ENCODE measurements at places on chromosomes 4 and X.
A peak's percentile ranks its signal among the peaks of the same experiment; 100 is the strongest.

- no peak for DNase-seq
Observed at GRCh38 chr4:168529257-168529656, 32.4 kb downstream of the PALLD start.

DNA sequence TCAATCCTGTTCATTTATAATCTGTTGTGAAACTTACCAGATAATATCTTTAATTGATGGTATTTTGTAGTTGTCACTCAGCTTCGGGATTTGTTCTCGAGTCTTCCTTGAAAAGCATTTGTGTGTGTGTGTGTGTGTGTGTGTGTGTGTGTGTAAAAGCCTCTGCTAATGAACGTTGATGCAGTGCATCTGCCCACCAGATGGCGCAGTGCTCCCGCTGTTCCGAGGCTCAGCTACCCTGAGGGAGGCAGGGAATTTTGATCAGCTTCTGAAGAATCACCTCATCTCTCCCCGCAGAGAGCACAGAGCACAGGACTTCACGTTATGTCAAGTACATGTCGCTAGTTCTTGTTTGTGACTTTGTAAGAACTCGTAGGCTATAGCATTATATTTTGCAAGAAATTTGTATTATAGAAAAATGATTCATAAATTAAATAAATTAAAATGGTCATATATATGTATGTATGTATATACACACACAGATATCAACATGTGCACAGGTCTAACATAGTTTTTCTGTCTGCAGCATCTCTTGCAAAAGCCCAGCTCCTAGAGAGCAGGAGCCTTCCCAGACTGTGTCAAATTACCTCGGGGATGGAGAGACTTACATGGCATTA lies 316.7 kb upstream of the IGFBP7 start:
- DNase-seq: peak; percentile 82

GRCh38 chrX:132389480-132389879 lies 99.4 kb downstream of the MBNL3 start:
- DNase-seq: no peak

DNA sequence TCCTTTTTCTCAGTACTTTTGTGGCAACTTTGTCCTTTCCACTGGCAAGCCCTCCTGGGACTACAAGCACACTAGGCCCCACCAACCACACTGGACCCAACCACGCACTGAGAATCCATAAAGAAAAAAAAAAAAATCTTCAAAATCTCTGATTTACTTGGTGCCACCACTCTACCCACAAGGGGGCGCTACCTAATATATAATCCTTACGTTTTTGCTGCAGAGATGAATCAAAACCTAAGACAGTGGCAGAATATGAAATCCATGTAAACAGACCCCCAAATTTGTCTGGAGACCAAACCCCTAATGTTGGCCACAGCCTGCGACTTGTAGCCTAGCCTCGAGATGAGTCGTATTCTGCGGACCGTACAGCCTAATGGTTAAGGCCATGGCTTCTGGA lies 63.5 kb upstream of the ARHGAP36 start:
- no peak for DNase-seq

- DNase-seq: no peak
Observed at GRCh38 chr4:83731609-83732008, 195.7 kb downstream of the GPAT3 start.

DNA sequence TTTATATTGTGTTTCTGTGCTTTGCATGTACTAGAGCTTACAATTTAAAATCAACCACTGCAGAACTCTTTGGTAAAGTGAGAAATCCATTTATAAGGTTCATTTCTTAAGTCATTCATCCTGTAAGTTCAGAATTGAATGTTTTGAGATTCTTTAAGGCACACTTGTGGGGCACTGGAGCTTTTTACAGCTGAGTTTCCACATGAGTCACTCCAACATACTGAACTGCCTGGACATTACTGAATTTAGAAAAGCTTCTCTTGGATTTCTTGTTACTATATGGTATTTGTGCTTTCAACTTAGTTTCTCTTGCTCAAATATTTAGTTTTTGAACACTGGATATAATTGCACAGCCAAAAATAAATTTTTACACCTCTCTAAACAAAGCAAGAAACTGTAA lies 226.3 kb downstream of the PACRGL start:
- no peak for DNase-seq

GRCh38 chrX:83319023-83319422 lies 189.1 kb upstream of the POU3F4 start:
- DNase-seq: no peak

GRCh38 chrX:136480383-136480782 lies 7.4 kb upstream of the BRS3 start:
- no peak for DNase-seq

DNA sequence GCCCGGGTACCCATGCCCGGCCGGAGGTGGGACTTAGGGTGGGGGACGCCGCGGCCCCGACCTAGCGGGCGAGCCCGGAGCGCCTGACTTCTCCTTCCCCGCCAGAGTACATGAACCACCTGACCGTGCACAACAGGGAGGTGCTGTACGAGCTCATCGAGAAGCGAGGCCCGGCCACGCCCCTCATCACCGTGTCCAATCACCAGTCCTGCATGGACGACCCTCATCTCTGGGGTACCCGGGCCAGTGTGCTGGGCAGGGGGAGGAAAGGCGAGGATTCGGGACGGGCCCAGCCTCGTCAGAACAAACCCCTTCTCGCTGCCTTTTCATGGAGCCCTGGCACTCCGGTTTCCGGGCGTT lies 622 bp downstream of the TAFAZZIN start:
- peak; percentile 75 for DNase-seq

GRCh38 chr4:54513204-54513603 lies 144.6 kb upstream of the KIT start:
- no peak for DNase-seq
